ENCODE measurements at places on chromosomes 7 and 10. TPM values are rescaled to one million over a fixed set of nuclear protein-coding genes. Genes with fewer than 3 reads are reported as not detected.

DNA sequence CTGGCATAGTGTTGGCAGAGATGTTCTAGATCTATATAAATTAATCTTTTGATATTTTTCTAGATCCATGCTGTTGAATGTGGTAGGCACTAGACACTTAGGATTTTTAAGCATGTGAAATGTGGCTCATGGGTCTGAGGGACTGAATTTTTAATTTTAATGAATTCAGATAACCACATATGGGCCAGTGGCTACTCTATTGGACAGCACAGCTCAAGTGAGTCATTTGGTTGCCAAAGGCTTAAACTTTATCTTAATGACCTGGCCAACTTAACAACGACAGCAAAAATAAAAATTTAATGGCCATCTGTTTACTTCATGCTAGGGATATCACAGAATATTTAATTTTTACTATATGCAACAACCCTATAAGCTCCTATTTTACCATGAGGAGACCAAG lies 61.4 kb downstream of the CDK14 start:
- no peak for DNase-seq

LIPJ gene
- total RNA-seq, result not detected

DNAJC1 gene
- 10.9 TPM for total RNA-seq

TBXAS1 gene
- total RNA-seq, result 4.2 TPM
